ENCODE measurements at places on chromosomes 2 and 18.

DNA sequence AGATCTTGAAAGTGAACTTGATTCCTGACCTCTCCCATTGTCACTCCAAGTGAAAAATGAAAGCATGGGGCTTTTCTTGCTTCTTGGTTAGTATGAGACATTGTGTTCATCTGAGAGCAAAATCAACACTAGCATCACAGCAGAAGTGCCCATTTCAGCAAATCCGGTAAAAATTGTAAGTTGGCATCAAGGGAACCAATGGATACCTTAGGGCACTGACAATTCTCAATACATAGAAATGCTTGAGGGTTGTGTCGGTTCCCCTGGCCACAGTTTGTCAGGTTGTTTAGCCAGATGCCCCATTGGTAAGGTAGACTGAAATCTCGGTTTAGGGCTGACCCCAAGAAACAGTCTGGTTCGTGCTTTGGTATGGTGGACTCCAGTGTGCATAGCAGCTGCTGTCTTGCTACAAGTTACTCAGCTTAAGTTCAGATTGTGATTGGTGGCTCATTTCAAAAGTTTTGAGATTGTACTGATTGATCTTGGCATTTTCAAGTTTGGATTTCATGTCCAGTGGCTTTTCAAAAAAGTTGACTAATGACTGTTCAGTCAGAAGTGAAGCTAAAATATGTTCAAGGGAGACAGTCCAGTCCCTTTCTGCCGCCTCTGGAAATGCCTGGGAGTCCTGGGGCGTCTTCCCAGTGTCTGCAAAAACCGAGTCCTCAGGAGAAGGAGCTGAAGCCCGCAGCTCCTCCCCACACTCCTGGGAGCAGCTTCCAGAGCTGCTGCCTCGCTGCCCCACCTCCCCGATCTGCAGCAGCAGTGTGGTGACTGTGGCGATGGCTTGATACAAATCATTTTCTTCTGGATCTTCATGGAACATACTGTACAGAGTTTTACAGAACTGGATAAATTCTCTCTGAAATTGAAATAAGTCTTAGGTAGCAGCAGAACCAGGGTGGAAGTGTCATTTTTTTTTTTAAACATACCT lies 5.6 kb downstream of the RPL31 start:
- DNase-seq = no peak

DNA sequence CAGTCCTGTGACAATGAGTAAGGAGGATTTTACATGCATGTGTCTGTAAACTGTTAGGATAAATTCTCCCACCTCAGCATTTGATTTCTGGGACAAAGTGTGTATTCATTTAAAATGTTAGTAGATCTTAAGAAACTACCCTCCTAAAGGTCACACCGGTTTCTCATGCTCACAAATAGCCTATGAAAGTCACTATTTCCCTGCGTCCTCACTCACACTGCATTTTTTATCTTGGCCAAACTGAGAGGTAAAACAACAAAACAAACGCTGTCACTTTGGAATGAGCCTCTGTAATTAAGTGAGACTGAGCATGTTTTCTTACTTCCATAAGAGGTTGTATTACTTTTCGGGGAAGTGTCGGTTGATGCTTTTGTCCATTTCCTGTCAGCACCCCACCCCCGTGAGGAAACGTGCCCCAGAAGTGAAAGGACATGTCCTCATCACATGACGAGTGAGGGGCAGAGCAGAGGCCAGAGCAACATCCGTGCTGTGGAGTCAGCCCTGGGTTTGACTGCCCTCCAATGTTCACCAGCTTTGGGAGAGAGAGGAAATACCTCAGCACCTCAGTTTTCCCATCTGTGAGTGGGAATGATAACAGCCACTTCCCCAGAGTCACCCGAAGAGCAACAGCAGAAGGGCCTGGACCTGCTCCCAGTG lies 3.1 kb downstream of the GYPC start:
- DNase-seq = peak; percentile 28

DNA sequence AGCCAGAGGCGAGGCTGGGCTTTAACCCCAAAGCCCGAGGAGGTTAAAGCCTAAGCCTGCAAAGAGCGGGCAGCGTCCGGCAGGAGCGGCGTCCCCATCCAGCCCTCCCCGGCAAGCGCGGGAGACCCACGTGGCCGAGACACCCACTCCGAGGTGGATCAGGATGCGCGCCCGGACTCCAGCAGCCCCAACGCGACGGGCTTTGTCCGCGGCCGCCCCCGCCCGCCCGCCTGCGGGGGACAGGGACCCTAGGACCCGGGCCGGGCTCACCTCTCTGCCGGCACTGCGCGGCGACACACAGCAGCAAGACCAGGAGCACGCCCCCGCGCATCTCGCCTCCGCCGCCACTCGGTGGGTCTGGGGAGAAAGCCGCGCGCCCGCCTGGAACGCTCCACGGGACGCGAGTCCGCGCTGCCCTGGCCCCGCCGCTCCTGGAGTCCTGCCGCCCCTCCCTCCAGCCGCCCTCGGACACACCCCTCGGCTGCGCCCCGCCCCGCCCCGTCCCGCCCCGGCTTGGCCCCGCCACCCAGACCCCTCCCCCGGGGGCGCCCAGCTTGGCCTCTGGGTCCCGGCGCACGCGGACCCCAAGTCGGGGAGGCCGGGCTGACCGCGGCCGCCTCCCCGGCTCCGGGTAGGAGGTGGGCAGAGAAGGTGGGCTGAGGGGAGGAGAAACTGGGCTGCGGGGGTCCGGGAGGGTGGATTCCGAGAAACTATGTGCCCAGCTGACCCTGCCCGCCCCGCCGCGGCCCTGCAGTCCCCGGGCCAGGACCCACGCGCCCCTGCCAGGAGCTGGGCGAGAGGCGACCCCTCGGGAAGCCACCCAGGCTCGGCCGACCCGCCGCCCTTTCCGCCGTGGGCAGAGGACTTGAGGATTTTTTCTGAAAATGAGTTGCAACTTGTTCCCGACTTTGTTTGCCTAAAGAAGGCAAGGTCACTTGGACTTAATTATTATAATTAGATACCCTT lies at the start of gene LAMA1:
Gene LAMA1 (minus strand): TSS at position 408 of the 966 bp plus-strand sequence. CDS start 77 bp downstream, at position 331.
- DNase-seq = no peak

DNA sequence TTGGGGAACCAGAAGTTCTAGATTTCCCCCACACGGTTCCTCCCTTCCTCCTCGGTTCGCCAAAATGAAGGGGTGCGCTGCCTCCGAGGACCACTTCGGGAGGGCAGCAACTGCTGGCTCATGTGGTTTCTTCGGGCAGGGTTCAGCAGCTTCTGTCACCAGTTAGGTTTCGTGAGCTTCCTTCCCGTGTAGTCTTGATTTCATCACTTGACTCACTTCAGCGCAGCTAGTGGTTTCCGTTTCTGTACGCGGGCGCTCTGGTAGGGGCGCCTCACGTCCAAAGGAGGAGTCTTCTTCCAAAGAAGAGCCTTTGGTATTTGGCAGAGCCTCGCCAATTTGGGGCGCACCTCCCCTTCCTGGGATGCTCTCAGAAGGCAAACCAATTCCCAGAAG lies 485 bp upstream of the GALNT3 start:
- DNase-seq = no peak

- no peak for DNase-seq
Observed at GRCh38 chr2:104938231-104938941, 84.5 kb downstream of the POU3F3 start.

- no peak for DNase-seq
Observed at GRCh38 chr2:126782648-126783047, 116.0 kb upstream of the TEX51 start.

- DNase-seq = no peak
Observed at GRCh38 chr2:18639756-18640453, 50.5 kb upstream of the NT5C1B start.

DNA sequence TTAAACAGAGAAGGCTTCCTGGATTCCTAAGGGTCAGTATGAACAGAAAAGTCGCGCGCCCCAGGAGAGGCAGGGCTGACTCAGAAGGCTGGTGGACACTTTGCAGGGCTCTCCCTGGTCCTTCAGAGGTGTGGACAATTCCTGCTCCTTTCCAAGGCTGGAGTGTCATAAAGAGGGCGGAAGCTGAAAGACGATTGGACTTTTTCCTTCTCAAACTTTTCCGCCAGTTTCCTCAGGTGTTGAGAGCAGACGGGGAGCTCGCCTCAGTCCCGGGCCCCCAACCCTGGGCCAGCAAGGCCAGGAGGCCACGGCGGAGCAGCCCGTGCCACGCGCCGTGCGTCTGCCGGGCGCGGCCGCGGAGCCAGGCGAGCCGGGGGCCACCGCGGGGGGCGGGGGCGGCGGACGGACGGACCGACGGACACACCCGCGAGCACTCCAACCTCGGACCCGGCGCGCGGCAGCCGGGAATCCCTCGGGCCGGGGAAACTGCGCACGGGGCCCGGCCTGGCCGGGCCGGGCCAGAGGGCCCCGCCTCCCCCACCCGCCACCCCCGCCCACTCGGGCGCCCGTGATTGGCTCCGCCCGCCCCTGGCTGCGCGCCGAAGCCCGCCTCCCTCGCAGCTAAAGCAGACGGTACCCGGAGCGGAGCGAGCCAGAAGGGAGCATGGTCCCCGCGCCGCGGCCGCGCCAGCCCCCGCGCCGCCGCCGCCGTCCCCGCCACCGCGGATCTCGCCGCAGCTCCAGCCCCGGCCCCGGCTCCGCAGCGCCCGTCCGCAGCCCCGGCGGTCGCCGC lies at the start of gene KLHL29:
Gene KLHL29 (plus strand): TSS at position 629 of the 793 bp plus-strand sequence. CDS start 177,018 bp downstream, outside the sequence.
- DNase-seq = peak; percentile 71

- no peak for DNase-seq
Observed at GRCh38 chr2:124978597-124978996, 953.5 kb downstream of the CNTNAP5 start.

GRCh38 chr2:223860809-223861738 lies 23.7 kb upstream of the AP1S3 start:
- no peak for DNase-seq

- DNase-seq = no peak
Observed at GRCh38 chr2:19219060-19219459, 139.4 kb downstream of the OSR1 start.

- no peak for DNase-seq
Observed at GRCh38 chr2:135913727-135914365, 37.6 kb upstream of the MCM6 start.

DNA sequence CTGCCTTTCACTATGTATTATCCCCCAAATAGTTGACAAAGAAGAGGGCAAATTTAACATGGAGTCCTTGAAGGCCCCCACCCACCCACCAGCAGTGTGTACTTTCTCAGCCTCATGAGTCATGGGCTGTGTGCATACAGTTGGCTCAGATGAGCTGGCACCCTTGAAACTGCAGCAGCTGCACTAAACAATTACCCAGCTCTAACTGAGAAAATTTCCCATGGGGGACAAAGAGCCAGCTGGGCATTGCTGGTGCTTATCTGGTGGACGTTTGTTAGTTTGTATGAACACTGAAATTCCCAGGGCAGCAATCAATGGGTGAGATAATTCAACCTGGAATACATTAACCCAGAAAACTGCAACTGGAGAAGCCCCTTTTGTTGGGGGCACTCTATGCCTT lies 131.7 kb downstream of the GCA start:
- DNase-seq = no peak

DNA sequence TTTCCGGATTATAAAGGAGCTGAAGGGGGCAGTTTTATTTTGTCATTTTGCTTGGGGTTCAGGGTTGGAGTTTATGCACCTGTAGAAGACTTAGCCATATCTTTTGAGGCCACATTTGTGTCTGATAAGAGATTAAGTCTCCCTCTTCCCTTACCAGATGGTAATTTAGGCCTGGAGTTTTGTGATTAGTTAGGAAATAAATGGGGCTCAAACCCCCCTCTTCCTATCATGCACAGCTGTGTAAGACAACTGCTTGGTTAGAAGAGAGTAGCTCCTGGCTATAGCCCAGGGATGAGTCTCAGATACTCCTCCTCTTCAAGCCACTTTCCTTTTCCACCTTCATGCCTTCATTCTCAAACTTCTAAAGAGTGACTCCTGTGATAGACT lies 802 bp upstream of the SAP130 start:
- DNase-seq = no peak

DNA sequence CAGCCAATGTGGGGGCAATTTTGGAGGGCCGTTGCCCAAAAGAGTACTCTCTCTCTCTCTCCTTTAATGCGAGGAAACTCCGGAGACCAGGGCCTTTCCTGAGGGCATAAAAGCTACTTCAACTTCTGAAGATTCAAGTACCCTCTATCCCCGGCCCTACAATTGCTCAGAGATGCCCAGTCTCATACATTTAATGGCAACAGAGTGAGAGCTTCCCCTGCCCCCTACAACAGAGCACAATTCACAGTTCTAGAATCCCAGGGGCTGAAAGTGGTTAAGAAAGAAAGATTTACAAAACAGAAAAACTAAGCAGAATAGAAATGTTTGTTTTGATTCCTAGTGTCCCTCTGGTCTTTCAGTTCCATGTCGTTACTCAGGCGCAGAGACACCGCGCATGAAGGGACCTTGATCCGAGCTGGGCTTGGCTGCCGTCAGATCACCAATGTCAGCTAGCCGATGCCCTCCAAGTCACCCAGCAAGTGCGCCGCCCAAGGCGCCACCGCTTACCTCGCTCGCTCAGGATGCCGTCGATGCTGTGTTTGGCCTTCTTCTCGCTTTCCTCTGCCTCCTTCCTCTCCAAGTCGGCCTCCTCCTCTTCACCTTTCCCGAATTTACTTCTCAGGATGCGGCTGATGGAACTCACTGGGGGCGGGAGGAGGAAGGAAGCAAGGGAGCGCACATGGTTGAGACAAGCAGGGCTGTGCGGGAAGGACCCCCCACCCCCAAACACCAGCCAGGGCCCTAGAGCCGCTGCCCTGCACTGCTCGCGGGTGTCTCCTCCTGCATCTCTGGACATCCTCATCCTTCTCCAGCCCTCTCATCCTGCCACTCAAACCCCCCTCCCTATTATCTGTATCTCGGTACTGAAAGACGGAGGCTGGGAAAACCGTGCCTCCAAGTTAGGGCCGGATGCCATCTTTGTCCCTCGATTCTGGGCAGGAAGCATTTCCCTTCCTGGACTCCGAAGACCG lies 4.9 kb downstream of the PAX3 start:
- no peak for DNase-seq

DNA sequence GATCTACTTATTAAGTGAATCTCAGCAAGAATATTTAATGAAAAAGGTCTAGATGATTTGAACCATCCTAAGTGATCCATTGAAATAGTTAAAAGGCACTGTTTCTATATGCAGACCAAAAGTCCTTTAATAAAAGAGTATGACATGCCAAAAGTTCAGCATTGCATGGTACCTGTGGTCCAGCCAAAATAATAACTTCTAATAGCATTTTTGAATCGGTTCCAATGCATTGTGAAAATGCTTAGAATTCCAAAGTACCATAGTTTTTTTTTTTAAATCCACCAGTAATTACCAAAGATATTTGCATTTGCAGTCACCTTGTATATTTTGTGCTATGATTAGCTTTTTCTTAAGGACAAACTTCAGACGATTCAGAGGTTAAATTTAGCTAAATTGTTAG lies 79.9 kb downstream of the NYAP2 start:
- no peak for DNase-seq

- no peak for DNase-seq
Observed at GRCh38 chr2:207783514-207783913, 13.8 kb upstream of the FZD5 start.

DNA sequence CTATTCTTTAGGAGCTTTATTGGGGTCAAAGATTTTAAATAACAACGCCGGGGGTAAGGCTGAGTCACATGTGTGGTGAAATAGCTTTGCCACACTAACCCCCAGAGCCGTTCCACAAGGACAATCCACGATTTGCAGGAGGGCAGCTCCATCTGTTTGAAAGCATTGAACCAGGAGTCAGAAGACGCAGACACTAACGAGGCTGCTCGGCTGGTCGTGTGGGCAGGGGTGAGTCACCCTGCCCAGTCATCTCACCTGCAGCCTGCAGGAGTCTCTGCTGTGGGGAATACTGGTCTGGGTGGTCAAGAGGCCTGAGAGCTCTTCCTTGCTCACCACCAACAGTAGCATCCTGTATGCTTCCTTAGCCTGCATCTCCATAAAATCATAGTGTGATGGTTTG lies 149.2 kb upstream of the NCK2 start:
- no peak for DNase-seq

- DNase-seq = no peak
Observed at GRCh38 chr2:233862261-233862768, 5.9 kb downstream of the MSL3B start.
